AML-193 (cell line): ENCODE measurements at places on chromosomes 3 and 15.

DNA sequence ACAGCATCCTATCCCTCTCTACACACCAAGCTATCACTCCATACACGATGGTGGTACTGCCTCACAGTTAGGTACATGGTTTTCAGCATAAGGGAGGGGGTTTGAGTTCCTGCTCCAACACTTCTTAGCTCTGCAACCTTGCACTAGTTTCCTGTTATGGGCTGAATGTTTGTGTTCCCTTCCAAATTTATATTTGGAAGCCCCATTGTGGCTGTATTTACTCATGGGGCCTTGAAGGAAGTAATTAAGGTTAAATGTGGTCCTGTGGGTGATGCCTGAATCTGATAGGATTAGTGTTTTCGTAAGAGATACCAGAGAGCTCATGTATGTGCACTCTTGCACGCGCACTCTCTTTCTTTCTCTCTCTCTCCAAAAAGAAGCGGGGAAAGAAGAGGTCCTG, 259.4 kb downstream of the RORA start:
- DNase-seq = no peak

GRCh38 chr3:156782921-156783320, 43.2 kb upstream of the LEKR1 start:
- DNase-seq = no peak

GRCh38 chr15:55526559-55527036, 18.6 kb upstream of the DNAAF4 start:
- peak; percentile 71 for DNase-seq

- no peak for DNase-seq
These were observed 48.9 kb downstream of the CYP11A1 start for GRCh38 chr15:74318376-74319137.

DNA sequence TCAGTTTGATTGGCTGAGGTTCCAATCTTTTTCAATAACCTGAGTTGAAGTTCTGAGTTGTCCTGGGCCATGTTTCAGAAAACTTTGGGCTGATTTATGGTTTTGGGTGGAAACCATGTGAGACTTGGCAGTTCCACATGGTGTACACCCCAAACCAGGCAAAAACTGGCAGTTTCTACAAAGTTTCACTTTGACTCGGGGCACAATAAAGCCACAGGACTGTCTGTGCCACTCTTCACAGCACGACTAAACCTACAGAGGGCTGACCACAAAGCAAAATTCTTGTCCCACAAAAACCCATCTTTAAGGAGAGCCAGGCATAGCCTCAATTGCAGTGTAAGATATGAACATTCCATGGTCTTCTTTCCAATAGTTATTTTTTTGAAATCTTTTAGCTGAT, 155.0 kb downstream of the DUT start:
- DNase-seq = no peak

DNA sequence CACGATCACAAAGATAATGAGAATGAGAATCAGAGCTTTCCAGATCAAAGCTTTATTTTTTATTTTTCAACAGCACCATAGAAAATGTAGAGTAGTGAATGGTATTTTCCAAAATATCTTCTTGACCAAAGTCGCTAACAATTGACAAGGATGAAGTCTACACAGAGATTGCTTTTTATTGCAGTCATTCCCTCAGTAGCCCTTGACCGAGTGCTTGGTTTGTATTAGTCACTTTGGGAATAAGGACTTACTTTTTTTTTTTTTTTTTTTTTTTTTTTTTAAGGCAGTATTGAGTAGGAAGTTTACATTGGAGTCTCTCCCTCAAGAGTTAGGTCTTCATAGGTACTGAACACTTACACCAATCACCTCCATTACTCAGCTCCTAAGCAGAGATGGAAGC, 39.8 kb downstream of the THRB start:
- no peak for DNase-seq

DNA sequence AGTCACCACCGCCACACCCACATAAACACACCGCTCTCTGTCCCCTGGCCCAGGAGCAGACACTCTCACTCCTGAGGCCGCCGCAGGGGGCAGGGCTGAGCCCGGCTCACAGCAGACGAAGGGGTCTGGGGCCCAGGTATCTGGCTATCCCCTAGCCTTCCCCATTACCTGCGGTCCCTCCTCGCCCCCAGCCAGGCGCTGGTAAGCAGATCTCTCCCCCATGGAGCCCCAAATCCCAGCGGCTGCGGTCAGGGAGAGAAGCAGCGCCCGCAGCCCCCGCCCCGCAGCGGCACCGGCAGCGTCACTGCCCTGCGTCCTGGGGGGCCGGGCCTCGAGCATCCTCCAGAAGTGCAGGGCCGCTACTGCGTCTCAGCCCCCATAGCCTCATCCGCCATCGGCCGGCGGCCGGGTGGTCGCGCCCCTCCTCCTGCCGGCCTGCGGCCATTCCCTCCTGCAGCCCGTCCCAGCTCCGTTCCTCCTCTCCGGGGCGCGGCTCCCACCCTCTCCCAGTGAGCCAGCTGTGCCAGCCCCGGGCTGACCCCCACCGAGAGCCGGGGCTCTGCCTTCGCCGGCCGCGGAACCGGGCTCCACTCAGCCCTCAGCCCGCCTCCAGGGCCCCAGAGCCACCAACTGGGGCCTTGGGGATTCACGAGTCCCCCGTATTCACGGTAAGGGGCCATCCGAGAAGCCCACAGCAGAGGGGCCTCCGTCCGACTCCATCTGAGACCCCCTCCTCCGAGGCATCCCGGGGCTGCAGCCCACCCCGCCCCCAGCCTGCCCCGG, 13.1 kb downstream of the TNK2 start:
- peak; percentile 32 for DNase-seq

DNA sequence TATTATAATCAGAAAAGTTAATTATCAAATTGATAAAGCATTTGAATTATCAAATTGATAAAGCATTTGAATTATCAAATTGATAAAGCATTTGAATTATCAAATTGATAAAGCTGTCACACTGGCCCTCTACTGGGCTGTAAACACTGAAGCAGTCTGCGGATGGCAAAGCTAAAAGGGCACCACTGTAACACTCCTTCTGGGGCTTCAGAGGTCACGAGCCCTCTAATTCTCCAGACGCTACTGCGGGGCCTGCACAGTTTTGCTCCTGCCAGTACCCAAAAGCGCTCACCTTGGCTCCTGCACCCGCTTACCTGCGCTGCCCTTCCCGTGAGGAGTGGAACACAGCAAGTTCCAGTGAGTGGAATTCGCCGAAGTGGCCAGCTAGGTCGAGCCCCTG, 409.0 kb upstream of the KCNMB2 start:
- DNase-seq = no peak

DNA sequence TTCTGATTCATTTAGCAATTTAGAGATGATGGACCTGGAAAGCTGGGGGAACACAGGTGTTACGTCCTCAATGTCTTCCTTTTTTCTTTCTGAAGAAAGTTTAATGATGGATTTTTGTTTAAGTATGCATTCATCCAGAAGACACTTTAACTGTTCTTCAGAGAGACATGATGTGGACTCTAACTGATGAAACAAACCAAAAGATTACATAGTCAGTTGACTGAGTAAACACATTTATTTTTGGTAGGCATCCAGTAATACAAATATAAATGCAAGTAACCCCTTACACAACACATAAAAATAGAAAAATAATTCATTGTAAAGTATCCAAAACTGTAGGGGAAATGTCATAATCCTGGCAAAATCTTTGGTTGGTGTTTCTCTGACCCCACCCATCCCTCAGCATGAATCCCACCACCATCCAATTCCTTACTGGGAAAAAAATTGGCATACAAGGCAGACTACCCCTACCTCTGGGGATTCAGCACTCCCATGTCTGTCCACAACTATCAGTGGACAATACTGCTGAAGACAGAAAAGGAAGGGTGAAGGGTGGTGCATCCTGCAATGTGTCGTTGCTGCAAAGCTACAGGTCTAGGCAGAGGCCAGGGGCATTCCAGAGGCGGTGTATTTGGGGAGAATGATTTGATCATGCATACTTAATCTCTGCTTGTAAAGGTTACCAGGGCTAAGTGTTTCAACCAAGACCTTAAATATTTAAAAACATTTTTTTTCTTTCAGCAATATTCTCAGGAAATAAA, 37.4 kb downstream of the THBS1 start:
- no peak for DNase-seq

DNA sequence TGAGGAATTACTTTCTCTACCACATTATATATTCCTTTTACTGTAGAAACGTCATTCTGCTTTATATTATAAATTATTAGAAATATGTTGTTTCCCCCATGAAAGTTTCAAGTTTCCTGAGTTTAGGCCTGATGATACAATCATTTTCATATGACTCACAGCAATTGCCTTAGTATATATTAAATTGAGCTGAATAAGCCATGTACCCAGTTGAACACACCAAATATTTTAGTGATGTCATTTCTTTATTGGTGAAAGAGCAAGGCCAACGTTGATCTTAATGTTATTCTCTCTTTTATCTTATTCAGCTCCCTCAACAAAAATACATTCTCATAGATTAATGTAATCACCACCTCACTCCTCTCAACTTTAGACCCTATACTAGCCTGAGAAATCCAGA, 30.8 kb downstream of the B3GNT5 start:
- no peak for DNase-seq

GRCh38 chr3:42184651-42185443, 81.1 kb downstream of the CCK start:
- DNase-seq = no peak

DNA sequence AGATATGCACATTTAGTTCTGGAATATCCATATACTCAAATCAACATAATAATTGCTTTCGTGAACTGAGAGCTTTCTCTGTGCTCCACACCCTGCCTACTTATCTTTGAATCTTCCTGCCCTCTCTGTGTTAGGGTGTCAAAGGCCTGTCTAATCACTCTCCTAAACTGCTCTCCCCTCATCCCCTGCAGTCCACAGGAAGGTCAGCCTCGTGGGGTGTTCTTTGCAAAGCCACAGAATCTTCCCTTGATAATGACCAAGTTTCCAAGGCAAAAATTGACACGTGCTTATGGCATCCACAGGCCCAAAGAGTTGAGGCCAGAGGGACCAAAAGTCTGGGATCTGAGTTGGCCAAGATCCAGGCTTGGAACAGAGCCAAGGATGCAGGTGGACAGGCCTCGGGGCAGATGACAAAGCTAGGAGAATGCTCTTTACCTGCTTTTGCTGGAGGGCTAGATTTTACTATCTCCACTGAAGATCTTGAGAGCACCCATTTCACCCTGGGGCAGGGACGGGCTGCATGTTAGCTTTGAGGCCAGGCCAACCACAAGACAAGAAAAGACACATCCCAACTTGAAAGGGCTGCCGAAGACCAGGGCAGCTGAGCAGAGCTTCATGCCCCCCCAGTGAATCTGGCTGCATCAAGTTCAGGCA, 20.4 kb downstream of the BHLHE40 start:
- no peak for DNase-seq

- DNase-seq = no peak
These were observed 117.4 kb downstream of the TIGIT start for GRCh38 chr3:114411190-114411668.

- no peak for DNase-seq
These were observed 28.3 kb downstream of the SRP14 start for GRCh38 chr15:40010686-40011085.

GRCh38 chr3:69460034-69460433, 74.1 kb upstream of the FRMD4B start:
- no peak for DNase-seq

DNA sequence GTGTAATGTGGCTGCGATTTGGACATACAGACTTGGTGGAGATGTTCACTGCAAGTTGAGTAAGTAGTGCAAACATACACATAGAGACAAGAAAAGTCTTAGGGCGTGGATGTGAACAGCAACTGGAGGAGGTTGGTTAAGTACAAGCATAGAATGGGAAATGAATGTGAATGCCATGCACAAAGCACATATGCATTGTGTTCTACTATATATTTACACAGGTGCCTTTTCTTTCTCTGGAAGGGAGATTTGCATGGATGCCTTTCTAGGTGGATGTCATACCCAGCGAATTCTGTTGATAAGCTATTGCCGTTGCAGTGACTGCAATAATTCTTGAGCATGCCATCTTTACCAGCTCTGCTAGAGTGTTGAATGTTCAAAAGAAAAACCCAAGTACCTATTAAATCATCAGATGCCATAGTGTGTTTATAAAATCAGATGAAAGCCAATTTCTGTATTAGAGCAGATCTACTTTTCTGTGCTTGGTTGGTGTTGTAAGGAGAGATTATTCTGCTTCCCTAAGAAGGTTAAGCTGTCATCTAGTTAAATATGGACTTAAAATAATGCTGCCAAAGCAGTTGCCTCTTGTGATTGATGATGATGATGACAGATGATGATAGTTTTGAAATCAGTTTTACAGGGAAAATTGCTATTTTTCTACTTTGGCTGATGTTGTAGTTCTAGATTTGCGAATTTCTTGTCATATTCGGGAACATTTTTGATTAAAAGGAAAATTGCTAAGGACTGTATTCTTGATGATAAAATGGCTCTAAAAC, 148.4 kb downstream of the CNTN4 start:
- no peak for DNase-seq

DNA sequence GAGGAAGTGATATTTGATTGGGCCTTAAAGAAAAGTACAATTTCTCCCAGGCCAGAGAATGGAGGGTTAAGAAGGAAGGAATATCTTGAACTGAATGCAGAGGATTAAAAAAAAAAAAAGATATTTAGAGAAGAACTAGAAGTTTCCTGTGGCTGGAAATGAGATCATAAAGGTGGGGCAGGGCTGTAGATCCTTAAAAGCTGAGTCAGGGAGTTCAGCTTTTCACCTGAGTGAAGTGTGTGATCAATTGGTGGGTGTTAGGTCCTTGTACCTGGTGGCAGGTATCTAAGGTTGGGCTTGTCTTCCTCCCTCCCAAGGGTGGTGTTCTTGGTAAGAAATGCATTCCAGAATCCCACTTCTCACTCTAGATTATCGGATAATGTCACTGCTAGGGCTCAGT, 11.8 kb downstream of the CEMIP start:
- no peak for DNase-seq

DNA sequence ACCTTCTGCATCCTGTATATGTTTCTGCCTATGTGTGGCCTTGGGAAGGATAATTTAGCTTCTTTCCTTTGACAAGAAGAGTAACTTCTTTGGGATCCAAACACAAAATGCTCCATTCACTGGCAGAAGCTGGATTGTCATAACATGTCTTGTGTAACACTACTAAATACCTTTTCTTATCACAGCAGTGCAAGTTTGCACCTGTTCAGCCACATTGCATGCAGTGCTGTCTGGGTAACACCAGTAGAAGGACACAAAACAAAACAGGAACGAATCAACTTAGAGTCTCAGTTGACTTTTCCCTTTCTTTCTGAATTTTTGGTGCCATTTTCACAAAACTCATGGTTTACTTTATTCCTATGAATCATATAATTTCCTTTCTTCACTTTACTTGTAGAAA, 43.6 kb upstream of the TNIK start:
- no peak for DNase-seq
